Natural killer cell treated with Interleukin-12 subunit alpha and Interleukin-12 subunit beta and Interleukin-15 and Interleukin-18, amount 100 ng/mL, for 72 hours (primary cell): ENCODE measurements at places on chromosomes 3 and 15.

GRCh38 chr3:190862209-190863118 is at the start of gene GMNC:
Gene GMNC, minus strand, starts transcription at chr3:190862694. Its CDS starts 79 bp downstream, at chr3:190862615.
- no peak for DNase-seq

GRCh38 chr15:78048628-78048920 is 28.9 kb downstream of the TBC1D2B start:
- DNase-seq: no peak

- no peak for DNase-seq
These were observed 769 bp upstream of the CSPG4 start for GRCh38 chr15:75713338-75713895.

DNA sequence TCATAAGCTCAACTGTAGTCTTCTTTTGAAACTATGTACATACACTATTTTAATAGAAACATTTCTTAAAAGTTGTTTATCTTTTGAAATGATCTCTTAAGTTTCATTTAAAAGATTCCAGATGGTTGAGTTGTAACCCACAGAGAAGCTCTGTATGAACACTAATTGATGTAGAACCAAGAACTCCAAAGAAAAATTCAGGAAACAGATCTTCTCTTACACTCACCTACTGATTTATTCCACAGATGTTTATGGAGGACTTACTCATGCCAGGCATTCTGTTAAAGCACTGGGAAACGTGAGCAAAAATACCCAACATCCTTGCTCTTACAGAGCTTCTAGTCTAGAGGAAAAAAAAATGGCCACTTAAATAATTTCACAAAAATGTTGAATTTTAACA is 551.1 kb downstream of the NAALADL2 start:
- no peak for DNase-seq

GRCh38 chr3:139759470-139759869 is 81.7 kb upstream of the NMNAT3 start:
- no peak for DNase-seq

DNA sequence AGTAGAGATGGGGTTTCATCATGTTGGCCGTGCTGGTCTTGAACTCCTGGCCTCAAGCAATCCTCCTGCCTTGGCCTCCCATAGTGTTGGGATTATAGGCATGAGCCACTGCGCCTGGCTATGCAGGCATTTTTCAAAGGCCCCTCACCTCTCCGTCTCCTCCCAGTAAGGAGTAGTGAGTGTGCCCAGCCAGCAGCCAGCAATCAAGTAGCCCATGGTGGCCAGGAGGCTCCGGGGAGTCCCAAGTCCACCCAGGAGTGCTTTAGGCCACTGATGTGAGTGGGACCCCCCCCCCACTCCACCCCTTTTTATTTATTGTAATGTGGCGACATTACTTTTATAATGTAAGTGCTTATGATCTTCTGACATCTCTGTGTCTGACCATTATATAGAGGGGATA is 8.1 kb downstream of the ISG20 start:
- DNase-seq: no peak

DNA sequence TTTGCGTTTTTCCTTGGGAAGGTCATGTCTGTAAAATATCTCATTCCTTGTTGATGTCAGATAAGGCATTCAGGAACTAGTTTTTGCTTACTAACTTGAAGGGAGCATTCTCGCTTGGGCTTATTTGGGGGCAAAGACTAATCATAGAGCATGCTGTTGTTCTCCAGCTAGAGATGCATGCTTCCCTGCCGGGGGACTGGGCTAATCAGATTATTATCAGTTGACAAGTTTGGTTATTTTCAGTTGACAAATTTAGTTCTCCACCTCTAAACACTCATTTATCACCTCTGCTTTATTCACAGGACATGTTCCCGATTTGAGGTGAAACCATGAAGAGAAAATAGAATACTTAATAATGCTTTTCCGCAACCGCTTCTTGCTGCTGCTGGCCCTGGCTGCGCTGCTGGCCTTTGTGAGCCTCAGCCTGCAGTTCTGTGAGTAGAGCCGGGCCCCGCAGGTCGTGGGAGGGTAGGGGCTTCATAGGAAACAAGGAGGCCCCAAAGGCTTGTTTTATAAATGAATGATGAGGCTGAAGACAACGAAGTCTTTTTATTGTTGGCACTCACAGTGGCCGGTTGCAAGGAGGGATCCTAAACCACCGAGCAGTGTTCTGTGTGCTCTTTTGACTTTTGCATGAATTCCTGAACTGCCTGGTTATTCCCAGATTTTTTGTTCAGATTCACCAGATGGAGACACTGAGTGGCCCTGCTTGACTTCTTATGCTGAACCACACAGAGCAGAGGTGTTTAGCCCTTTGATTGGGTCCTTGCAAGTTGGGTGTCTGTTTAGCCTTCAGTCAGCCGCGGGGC is 28.4 kb downstream of the PXYLP1 start:
- DNase-seq: no peak
